Naive thymus-derived CD8-positive, alpha-beta T cell (primary cell): ENCODE measurements at places on chromosomes 13 and 19. TPM values are rescaled to one million over a fixed set of nuclear protein-coding genes. Genes with fewer than 3 reads are reported as not detected.

DNA sequence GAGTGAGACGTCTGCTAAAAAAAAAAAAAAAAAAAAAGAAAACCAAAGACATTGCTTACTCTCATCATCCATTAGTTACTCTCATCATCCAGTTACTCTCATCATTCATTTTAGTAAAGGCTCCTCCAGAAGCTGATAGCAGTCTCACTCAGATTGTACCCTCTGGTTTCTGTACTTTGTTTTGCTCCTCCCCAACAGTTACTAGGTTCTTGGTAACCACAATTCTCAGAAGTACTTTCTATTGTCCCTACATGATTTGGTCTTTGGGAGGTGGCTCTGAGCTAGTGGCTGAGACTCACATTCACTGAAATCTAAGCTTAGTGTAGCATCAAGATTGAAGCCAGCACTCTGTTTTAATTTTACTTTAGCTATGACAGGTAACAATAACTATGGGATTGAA lies 14.3 kb downstream of the ERICH4 start:
- no peak overlapping the region for H3K4me3 ChIP-seq
- no peaks in the 10 kb centered on the region for H3K36me3 ChIP-seq
- H3K27me3 ChIP-seq, result no peaks in the 10 kb centered on the region
- DNase-seq, result peak; percentile 67
- H3K4me1 ChIP-seq, result peaks cover 15% of the 10 kb centered on the region
- H3K27ac ChIP-seq, result peak overlapping the region; percentile 54

GRCh38 chr13:80574113-80574850 lies 233.4 kb upstream of the SPRY2 start:
- no peak overlapping the region for H3K4me3 ChIP-seq
- no peaks in the 10 kb centered on the region for H3K27me3 ChIP-seq
- no peak overlapping the region for H3K27ac ChIP-seq
- DNase-seq, result no peak
- H3K4me1 ChIP-seq, result no peaks in the 10 kb centered on the region

DNA sequence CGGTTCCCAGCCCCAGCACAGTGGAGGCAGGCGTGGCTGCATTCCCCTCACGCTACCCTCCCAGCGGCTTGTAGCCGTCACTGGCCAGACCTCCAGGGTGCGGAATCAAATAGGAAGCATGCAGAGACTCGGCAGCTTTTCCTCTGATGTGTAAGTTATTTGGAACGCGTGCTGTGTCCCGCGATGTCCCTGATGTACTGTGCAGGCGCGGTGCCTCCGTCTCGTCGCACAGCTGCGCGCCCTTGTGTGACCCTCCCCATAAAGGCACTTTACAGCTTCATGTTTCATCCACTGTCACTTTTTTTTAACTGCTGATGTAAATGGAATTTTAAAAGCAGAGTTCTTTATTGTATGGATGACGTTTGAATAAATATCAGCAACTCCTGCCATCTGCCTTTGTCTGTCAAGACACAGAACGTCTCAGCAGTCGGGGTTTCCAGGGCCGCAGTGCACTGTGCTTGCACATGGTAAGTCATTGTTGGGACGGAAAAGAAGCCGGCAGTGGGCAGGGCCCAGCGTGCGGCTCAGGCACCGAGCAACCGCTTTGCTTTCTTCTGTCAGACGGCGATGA lies 7.3 kb upstream of the F7 start:
- DNase-seq, result no peak
- peaks cover 2% of the 10 kb centered on the region for H3K36me3 ChIP-seq
- H3K27ac ChIP-seq, result no peak overlapping the region
- no peaks in the 10 kb centered on the region for H3K27me3 ChIP-seq
- no peak overlapping the region for H3K4me3 ChIP-seq

DNA sequence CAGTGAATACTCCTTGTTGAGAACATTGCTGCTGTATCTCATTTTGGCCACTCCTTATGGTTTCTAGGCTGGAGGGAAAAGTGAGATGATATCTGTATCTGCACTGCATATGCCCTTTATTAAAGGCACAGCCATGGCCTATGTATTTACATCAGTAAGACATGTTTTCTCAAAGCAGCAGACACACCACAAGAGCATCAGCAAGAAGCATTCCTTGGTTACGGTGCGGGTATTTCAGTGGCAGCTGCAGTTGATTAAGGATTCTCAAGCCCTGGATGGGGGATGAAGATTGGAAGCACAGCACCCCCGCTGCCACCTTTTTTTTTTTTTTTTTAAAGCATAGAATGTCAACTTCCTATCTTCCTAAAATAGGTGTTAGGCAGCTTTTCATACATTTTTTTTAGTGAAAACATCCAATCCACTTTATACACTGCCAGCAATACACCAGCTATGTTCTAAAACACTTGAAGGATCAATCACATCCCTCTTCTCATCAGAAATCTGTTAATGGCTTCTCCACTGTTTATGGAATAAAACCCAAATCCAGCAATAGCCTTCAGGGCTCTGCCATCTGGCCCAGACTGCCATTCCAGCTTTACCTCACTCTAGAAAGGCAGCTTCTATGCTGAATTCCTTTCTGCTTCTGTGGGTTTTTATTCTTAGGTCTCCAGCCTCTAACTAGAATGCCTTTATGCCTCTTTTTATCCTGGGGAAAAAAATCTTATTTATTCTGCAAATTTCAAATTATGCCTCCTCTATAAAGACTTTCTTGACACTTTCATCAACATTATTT lies 331.0 kb downstream of the DNAJC15 start:
- H3K27me3 ChIP-seq, result no peaks in the 10 kb centered on the region
- H3K27ac ChIP-seq, result no peak overlapping the region
- DNase-seq, result no peak
- no peak overlapping the region for H3K4me3 ChIP-seq

- no peak for DNase-seq
- peaks cover 13% of the 10 kb centered on the region for H3K36me3 ChIP-seq
- peak overlapping the region; percentile 94 for H3K4me3 ChIP-seq
- H3K27me3 ChIP-seq, result no peaks in the 10 kb centered on the region
Observed at GRCh38 chr19:19062454-19063182, 1.2 kb upstream of the SLC25A42 start.

- peak overlapping the region; percentile 84 for H3K4me3 ChIP-seq
- peak; percentile 65 for DNase-seq
- peak overlapping the region; percentile 96 for H3K27ac ChIP-seq
- H3K4me1 ChIP-seq, result peaks cover 54% of the 10 kb centered on the region
- H3K27me3 ChIP-seq, result no peaks in the 10 kb centered on the region
Observed at GRCh38 chr19:38049105-38049649, 142.2 kb downstream of the SIPA1L3 start.

GRCh38 chr13:113855012-113855921 lies 8.6 kb downstream of the GAS6 start:
- no peak for DNase-seq
- H3K27me3 ChIP-seq, result peaks cover 4% of the 10 kb centered on the region
- H3K4me3 ChIP-seq, result peak overlapping the region; percentile 82
- H3K36me3 ChIP-seq, result no peaks in the 10 kb centered on the region
- H3K4me1 ChIP-seq, result peaks cover 20% of the 10 kb centered on the region

- no peak overlapping the region for H3K4me3 ChIP-seq
- no peak overlapping the region for H3K27ac ChIP-seq
- H3K4me1 ChIP-seq, result no peaks in the 10 kb centered on the region
- no peaks in the 10 kb centered on the region for H3K27me3 ChIP-seq
- no peak for DNase-seq
- H3K36me3 ChIP-seq, result no peaks in the 10 kb centered on the region
Observed at GRCh38 chr13:58329746-58330145, 698.2 kb downstream of the PCDH17 start.

GRCh38 chr13:22102271-22102670 lies 431.4 kb downstream of the FGF9 start:
- H3K27me3 ChIP-seq, result no peaks in the 10 kb centered on the region
- H3K36me3 ChIP-seq, result no peaks in the 10 kb centered on the region

DNA sequence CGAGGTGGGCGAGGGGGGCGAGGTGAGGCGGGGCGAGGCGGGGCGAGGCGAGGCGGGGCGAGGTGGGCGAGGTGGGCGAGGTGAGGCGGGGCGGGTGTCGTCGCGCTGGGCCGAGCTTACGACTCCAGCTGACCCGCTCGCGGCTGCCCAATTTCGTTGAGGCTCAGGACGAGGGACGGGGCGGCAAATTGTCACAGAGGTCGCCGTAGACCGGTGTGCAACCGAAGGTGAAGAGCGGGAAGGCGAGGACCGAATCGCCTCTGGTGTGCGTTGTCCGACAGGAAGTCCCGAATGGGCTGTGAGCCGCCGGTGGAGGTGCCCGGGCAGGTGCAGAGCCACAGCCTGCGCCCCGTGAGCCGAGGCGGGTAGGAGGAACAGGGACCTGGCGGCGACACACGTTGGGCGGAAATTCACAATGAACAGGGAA lies at the start of gene LACC1:
TSS of gene LACC1 (plus strand) at position 150 of the 427 bp plus-strand sequence. CDS start 1,082 bp downstream, outside the sequence.
- DNase-seq, result peak; percentile 38
- H3K4me1 ChIP-seq, result peaks cover 21% of the 10 kb centered on the region
- H3K27me3 ChIP-seq, result no peaks in the 10 kb centered on the region
- H3K4me3 ChIP-seq, result peak within 1 kb of the TSS; percentile 88
- peak within 1 kb of the TSS; percentile 93 for H3K27ac ChIP-seq
- no peaks in the 10 kb centered on the region for H3K36me3 ChIP-seq

DNA sequence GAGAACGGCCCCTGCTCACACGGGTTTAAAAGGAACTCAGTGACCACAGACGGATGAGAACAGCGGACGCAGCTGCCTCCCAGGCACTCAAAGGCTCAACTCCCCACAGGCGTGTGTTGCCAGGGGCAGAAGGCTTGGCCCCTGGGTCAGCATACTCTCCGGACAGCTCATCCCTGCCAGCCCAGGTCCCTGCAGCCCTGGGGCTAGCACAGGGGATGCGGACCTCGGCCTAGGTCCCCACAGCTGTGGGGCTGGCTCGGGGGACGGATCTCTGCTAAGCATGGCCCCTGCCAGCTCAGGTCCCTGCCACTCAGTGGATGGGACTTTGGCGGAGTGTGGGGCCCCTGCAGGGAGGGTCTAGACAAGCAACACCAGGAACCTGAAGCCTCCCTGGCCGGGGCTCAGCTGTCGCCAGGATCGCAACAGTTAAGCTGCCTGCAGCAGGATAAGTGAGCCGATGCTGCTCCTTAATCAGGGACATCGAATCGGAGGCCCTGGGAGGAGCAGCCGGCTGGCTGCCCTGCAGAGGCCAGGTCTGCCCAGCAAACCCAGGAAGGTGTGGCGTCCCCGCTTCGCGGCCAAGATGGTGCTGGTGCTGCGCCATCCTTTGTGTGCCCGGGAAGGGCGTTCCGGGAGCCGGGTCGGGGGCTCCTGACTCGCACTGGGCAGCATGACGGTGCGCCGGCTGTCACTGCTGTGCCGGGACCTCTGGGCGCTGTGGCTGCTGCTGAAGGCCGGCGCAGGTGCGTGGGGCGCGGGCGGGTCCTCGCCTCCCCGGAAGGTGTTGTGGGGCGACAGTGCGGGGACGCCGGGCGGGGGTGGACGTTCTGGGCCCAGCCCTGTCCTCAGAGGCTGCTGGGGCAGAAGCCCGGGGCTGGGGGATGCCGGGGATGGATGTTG lies 32.5 kb downstream of the MCF2L start:
- H3K36me3 ChIP-seq, result peaks cover 2% of the 10 kb centered on the region
- DNase-seq, result no peak
- H3K4me1 ChIP-seq, result peaks cover 17% of the 10 kb centered on the region
- peak overlapping the region; percentile 33 for H3K4me3 ChIP-seq

- no peak for DNase-seq
- H3K27ac ChIP-seq, result no peak overlapping the region
- no peak overlapping the region for H3K4me3 ChIP-seq
- no peaks in the 10 kb centered on the region for H3K36me3 ChIP-seq
- peaks cover 3% of the 10 kb centered on the region for H3K4me1 ChIP-seq
Observed at GRCh38 chr13:39876258-39876657, 220.8 kb downstream of the COG6 start.

DNA sequence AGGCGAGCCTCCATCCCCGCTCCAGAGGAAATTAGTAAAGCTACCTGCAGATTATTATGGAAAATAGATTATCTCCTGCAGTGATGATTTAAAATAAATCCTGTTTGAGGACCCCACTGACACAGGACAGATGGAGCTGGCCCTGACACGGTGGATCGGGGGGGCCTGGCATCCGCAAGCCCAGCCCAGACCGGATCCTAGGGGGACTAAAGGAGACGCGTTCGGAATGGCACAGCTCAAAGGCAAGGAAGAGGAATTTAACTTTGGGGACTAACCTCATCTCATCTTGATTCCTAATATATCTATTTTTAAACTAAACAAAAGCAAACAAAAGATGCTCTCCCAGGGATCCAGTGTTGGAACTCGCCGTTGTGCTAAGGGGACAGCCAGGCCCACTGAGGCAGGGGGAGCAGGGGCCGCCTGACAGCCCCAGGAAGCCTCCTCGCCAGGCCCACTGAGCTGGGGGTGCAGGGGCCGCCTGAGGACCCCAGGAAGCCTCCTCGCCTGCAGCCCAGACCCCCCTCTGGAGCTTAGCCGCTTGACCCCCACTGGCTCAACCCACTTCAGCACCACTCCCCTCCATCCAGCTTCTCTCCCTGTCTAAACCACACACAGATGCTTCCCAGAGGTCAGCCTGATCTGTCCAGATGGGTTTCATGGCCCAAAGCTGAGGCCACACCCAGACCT lies 78.6 kb downstream of the SPACA7 start:
- H3K27ac ChIP-seq, result no peak overlapping the region
- H3K36me3 ChIP-seq, result no peaks in the 10 kb centered on the region
- H3K4me1 ChIP-seq, result no peaks in the 10 kb centered on the region
- H3K4me3 ChIP-seq, result no peak overlapping the region

- H3K27me3 ChIP-seq, result no peaks in the 10 kb centered on the region
- peaks cover 19% of the 10 kb centered on the region for H3K4me1 ChIP-seq
- H3K27ac ChIP-seq, result peak overlapping the region; percentile 89
- DNase-seq, result no peak
Observed at GRCh38 chr19:40444825-40445312, 734 bp upstream of the SERTAD3 start.

- H3K4me3 ChIP-seq, result peak overlapping the region; percentile 84
- H3K4me1 ChIP-seq, result peaks cover 24% of the 10 kb centered on the region
- peaks cover 5% of the 10 kb centered on the region for H3K36me3 ChIP-seq
- no peaks in the 10 kb centered on the region for H3K27me3 ChIP-seq
- H3K27ac ChIP-seq, result peak overlapping the region; percentile 82
Observed at GRCh38 chr19:51448411-51449016, 9.7 kb downstream of the SIGLEC8 start.

- H3K4me3 ChIP-seq, result no peak overlapping the region
- H3K36me3 ChIP-seq, result no peaks in the 10 kb centered on the region
- DNase-seq, result no peak
Observed at GRCh38 chr13:60162096-60162495, 1.6 kb downstream of the DIAPH3 start.

DNA sequence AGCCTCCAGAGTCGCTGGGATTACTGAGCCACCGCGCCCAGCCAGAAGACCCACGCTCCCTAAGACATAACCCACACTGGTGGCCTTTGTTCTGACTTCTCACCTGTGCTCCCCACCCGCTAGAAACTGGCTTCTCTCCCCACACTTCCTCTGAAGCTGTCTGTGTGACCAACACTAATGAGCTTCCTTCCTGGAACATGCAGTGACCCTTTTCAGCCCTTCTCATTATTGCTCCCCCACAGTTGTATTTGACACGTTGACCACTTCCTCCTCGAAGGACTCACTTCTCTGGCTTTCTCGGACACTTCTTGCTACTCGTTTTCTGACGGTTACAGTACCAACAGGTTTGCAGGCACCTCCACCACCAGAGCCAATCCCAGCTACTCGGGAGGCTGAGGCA lies 10.9 kb downstream of the NCR1 start:
- no peaks in the 10 kb centered on the region for H3K4me1 ChIP-seq
- H3K4me3 ChIP-seq, result no peak overlapping the region
- peak overlapping the region; percentile 57 for H3K27ac ChIP-seq
- no peaks in the 10 kb centered on the region for H3K36me3 ChIP-seq
- H3K27me3 ChIP-seq, result peaks cover 4% of the 10 kb centered on the region

Gene COL4A1
- total RNA-seq, result not detected

Gene SIGLEC8
- total RNA-seq, result not detected

Gene TLE6
- 0.30 TPM for total RNA-seq

Gene DLL3
- 0.22 TPM for total RNA-seq

Gene DOCK9
- total RNA-seq, result 211 TPM

Gene GPR12
- total RNA-seq, result not detected

Gene PLIN4
- 0.23 TPM for total RNA-seq
